Activated CD8-positive, alpha-beta memory T cell treated with anti-CD3 and anti-CD28 coated beads, Interleukin-2, amount 10 ng/mL, durations not matched to agents 7 days and 5 days (primary cell): ENCODE measurements at places on chromosomes 3 and 15. TPM values are rescaled to one million over a fixed set of nuclear protein-coding genes. Genes with fewer than 3 reads are reported as not detected.

The SKOR1 gene
- total RNA-seq, result 0.23 TPM

GRCh38 chr15:43370310-43370974 is 401 bp downstream of the ZSCAN29 start:
- H3K27ac ChIP-seq, result peak overlapping the region; percentile 58
- H3K4me3 ChIP-seq, result peak overlapping the region; percentile 88

The ISLR2 gene
- 0.14 TPM for total RNA-seq

DNA sequence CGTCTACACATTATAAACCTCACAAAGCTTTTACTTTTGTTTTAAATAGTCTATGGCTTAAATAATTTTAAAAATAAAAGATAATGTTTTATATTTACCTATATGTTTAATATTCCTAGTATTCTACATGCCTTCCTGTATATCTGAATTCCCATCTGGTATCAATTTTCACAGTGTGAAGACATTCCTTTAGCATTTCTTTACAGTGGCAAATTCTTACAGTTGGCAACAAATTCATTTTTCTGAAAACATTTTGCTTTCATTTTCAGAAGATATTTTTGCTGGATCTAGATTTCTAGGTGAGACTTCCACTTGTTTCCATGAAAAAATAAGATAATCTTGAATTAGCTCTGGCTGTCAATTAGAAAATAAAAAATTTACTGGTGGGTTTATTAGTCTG is 471.4 kb upstream of the NAALADL2 start:
- H3K4me3 ChIP-seq, result no peak overlapping the region
- H3K4me1 ChIP-seq, result no peaks in the 10 kb centered on the region
- H3K36me3 ChIP-seq, result no peaks in the 10 kb centered on the region
- H3K27ac ChIP-seq, result no peak overlapping the region
- no peaks in the 10 kb centered on the region for H3K27me3 ChIP-seq

The A4GNT gene
- not detected for total RNA-seq

DNA sequence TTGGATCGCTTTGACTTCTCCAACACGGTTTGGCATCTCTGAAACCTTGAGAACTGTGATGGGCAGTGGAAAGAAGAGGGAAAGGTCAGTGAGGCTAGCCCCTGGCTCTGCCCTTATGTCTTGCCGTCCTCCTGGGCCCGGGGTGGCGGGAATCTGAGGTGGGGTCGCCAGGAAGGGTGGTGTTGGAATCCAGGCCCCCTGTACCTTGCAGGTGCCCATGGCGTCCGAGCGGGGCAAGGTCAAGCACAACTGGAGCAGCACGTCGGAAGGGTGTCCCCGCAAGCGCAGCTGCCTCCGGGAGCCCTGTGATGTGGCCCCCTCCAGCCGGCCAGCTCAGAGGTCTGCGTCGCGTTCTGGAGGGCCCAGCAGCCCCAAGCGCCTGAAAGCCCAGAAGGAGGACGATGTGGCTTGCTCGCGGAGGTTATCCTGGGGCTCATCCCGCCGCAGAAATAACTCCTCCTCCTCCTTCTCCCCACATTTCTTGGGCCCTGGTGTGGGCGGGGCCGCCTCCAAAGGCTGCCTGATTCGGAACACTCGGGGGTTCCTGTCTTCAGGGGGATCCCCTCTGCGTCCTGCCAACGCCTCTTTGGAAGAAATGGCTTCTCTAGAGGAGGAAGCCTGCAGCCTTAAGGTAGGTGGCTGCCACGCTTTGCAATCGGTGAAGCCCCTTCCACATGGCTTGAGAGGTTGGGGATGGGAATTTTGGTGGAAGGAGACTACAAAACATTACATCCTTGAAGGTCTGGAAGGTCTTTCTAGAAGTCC is 907 bp downstream of the TATDN2 start:
- peak overlapping the region; percentile 95 for H3K27ac ChIP-seq
- H3K4me3 ChIP-seq, result peak overlapping the region; percentile 98
- H3K36me3 ChIP-seq, result peaks cover 63% of the 10 kb centered on the region
- DNase-seq, result peak; percentile 77
- H3K4me1 ChIP-seq, result peaks cover 51% of the 10 kb centered on the region

The RFTN1 gene
- total RNA-seq, result 78.0 TPM

DNA sequence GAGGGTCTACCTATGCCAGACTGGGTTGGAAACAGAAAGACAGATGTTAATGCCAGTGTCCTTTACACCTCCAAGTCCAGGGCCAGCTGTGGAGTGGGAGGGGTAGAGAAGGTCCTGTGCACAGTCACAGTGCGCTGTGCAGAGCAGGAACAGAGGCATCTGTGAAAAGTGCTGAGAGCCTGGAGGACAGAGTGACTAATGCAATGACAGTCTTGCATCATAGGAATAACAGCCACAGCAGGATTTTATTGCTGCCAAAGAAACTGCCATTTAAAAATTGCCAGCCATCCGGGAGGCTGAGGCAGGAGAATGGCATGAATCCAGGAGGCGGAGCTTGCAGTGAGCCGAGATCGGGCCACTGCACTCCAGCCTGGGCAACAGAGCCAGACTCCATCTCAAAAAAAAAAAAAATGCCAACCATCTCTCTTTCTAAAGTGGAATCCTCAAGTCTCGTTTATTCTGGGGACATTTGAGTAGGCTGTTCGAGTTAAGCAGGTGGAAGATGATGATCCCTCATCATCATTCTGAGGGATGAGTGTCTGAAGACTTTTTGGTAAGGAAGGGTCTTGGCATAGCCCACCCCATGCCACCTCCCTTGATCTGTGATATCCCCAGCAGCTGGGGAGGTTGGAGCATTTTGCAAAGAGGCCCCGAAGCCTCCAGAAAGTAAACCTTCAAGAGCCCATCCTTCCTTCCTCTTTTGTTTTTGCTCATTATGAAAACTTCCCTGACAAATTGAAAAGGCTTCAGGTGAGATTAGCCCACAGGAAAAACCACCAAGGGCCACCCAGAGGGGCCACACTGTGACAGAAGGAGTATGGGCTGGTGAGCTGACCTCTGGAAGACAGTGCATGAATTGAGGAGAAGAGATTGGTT is 7.7 kb downstream of the CCR2 start:
- no peak overlapping the region for H3K4me3 ChIP-seq
- H3K36me3 ChIP-seq, result peaks cover 39% of the 10 kb centered on the region
- no peak for DNase-seq
- H3K27me3 ChIP-seq, result peaks cover 8% of the 10 kb centered on the region
- peak overlapping the region; percentile 55 for H3K27ac ChIP-seq

The UNC13C gene
- total RNA-seq, result not detected

The DUOXA2 gene
- total RNA-seq, result not detected

GRCh38 chr15:97236140-97236539 is 724.4 kb upstream of the ARRDC4 start:
- H3K36me3 ChIP-seq, result no peaks in the 10 kb centered on the region
- H3K4me1 ChIP-seq, result no peaks in the 10 kb centered on the region
- no peak overlapping the region for H3K27ac ChIP-seq
- no peak overlapping the region for H3K4me3 ChIP-seq
- no peaks in the 10 kb centered on the region for H3K27me3 ChIP-seq

DNA sequence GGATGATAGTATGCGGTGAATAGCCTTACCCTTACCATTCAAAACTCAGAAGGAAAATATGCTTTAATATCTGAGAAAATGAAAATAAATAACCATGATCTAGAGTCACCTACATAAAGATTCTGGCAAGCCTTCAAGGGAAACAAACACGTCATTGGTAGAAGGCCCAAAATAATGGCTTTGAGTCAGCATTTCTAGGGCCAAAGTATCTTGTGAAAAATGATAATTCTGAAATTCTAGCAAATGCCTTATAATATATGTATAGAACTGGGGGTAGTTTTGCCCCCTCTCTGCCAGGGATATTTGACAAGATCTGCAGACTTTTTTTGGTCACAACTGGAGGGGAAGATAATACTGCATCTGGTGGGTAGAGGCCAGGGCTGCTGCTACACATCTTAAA is 15.4 kb downstream of the PLSCR1 start:
- DNase-seq, result no peak
- peaks cover 20% of the 10 kb centered on the region for H3K4me1 ChIP-seq
- peaks cover 57% of the 10 kb centered on the region for H3K36me3 ChIP-seq
- no peaks in the 10 kb centered on the region for H3K27me3 ChIP-seq
- H3K4me3 ChIP-seq, result no peak overlapping the region

The GATM gene
- 2.7 TPM for total RNA-seq

The CYP8B1 gene
- total RNA-seq, result not detected

GRCh38 chr3:78765671-78766485 is 1001.9 kb downstream of the ROBO1 start:
- no peak overlapping the region for H3K4me3 ChIP-seq
- H3K27me3 ChIP-seq, result no peaks in the 10 kb centered on the region
- no peak overlapping the region for H3K27ac ChIP-seq
- DNase-seq, result no peak
- H3K4me1 ChIP-seq, result no peaks in the 10 kb centered on the region

The CATSPER2 gene
- 1.3 TPM for total RNA-seq

DNA sequence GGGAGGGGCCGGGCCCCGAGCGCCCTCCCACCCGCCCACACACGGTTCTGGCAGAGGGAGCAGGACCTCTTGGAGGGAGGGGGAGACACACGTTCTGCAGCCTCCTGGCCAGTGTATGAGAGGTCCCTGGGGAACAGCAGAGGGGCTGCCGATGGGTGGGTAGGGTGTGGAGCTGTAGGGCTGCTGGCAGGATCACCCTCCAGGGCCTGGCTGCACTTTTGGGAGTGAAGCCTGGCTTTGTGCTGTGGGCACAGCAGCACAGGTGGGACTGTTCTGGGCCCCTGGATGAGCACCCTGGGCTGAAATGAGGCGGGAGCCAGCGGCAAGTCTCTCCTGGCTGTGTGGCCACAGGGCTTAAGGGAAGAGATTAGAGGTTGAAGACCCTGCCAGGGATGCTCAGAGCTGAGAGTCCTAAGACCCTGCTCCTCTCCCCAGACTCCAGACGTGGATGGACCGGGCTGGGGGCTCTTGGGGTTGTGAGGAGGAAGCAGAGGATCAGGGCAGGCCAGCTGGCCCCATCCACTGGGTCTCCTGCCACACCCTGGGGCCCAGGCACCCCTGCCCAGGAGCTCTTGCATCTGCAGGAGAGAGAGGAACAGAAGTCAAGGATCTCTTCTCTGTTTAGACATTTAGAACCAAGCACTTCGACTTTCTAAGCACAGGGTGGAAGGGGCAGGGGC is 45.2 kb downstream of the RGMA start:
- H3K27ac ChIP-seq, result no peak overlapping the region
- no peak for DNase-seq
- H3K36me3 ChIP-seq, result no peaks in the 10 kb centered on the region
- H3K4me1 ChIP-seq, result peaks cover 8% of the 10 kb centered on the region

DNA sequence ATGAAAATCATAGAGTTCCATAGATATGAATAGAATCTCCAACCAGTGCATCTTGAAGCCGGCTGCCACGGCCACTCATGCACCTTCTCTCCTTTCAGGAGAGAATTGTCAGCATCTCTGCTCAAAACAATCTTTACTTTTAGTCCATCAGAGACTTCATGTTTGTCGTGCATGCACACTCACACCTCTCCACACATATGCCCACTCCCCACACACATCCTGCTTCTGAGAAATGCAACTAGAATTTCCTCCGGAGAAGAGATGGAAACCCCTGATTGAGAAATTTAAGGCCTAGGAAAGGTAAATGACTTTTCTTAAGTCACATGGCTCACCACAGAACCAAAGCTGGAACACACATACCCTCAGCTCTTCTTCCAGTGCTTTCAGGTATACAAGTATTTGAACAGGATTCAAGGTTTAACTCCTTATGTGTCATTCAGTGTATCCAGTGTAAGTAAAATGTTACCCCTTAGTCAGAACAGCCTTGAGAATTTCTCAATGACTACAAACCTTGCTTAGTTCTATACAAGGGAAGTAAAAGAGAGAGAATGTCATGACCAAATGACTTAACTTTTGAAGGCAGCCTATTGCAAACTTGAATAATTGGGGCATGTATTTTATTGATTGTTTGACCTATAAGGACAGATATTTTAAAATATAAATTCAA is 69.1 kb upstream of the TSEN2 start:
- H3K4me1 ChIP-seq, result no peaks in the 10 kb centered on the region
- no peak for DNase-seq
- peaks cover 34% of the 10 kb centered on the region for H3K27me3 ChIP-seq
- no peak overlapping the region for H3K4me3 ChIP-seq

The SST gene
- total RNA-seq, result not detected

- H3K4me1 ChIP-seq, result peaks cover 37% of the 10 kb centered on the region
- H3K27ac ChIP-seq, result peak overlapping the region; percentile 88
- no peak for DNase-seq
- peak overlapping the region; percentile 86 for H3K4me3 ChIP-seq
Measured at GRCh38 chr3:172038798-172039435, 461 bp upstream of the FNDC3B start.

- H3K4me1 ChIP-seq, result peaks cover 43% of the 10 kb centered on the region
- H3K4me3 ChIP-seq, result peak overlapping the region; percentile 92
- DNase-seq, result no peak
- H3K27me3 ChIP-seq, result peaks cover 9% of the 10 kb centered on the region
Measured at GRCh38 chr3:4493941-4494894, 1.1 kb downstream of the ITPR1 start.

GRCh38 chr15:64847448-64847847 is 5.7 kb downstream of the PLEKHO2 start:
- peak overlapping the region; percentile 14 for H3K27ac ChIP-seq
- DNase-seq, result no peak
- no peak overlapping the region for H3K4me3 ChIP-seq
- H3K36me3 ChIP-seq, result peaks cover 28% of the 10 kb centered on the region
- H3K27me3 ChIP-seq, result no peaks in the 10 kb centered on the region

DNA sequence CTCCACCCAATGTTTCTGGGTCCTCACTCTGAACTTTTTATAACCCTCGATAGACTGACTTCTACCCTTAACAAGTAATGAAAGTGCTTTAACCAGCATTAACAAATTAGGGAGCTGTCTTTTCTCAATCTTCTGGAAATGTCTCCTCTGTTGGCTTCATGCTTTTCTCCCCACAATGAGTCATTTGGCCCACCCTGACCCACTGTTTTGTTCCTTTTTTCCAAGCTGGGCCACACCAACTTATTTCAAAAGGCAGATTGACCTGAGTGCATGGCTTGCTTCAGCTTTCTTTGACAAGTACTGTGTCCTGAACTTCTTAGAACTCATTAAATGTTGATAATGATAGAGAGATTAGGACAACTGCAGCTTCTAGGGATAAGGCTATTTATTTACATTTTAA is 199.6 kb upstream of the SEMA6D start:
- H3K27me3 ChIP-seq, result no peaks in the 10 kb centered on the region
- no peak overlapping the region for H3K4me3 ChIP-seq
- DNase-seq, result no peak
- H3K4me1 ChIP-seq, result no peaks in the 10 kb centered on the region
- no peak overlapping the region for H3K27ac ChIP-seq

The GOLGA6L2 gene
- total RNA-seq, result not detected

DNA sequence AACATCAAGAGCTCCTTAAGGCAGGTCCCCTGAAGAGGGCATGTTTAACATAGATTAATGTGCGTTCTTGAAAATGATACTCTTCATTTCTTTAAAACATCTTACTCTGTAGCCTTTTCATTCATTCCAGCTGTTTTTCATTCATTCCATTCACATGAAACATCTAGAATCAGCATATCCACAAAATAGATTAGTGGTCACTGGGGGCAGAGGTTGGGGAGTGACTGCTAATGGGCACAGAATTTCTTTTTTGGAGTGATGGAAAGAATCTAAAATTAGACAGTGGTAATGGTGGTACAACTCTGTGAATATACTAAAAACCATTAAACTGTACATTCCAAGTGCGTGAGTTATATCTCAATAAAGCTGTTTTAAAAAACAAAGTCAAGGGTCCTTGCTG is 15.4 kb upstream of the CXCR6 start:
- no peak for DNase-seq
- H3K4me1 ChIP-seq, result peaks cover 6% of the 10 kb centered on the region
- peaks cover 61% of the 10 kb centered on the region for H3K36me3 ChIP-seq
- H3K27ac ChIP-seq, result no peak overlapping the region
